ENCODE measurements at places on chromosomes 7 and 10. TPM values are rescaled to one million over a fixed set of nuclear protein-coding genes. Genes with fewer than 3 reads are reported as not detected.

SEMA4G gene
- 0.39 TPM for total RNA-seq

CDHR3 gene
- total RNA-seq = 0.45 TPM

GJD4 gene
- not detected for total RNA-seq

CALHM3 gene
- not detected for total RNA-seq

COL28A1 gene
- total RNA-seq = not detected

SPDYE2 gene
- total RNA-seq = not detected

FIS1 gene
- 74.8 TPM for total RNA-seq

SAMD9 gene
- 16.3 TPM for total RNA-seq

OR6B1 gene
- total RNA-seq = not detected

AMPH gene
- total RNA-seq = not detected

EPC1 gene
- 40.2 TPM for total RNA-seq

ASIC3 gene
- total RNA-seq = 7.6 TPM

CLDN3 gene
- not detected for total RNA-seq

USP54 gene
- 4.6 TPM for total RNA-seq

BCCIP gene
- total RNA-seq = 96.5 TPM

TCERG1L gene
- total RNA-seq = 0.45 TPM

GPR15LG gene
- not detected for total RNA-seq

CYP2C19 gene
- not detected for total RNA-seq

KCNK18 gene
- not detected for total RNA-seq

TMEM196 gene
- total RNA-seq = not detected

IDI1 gene
- 81.1 TPM for total RNA-seq

GPR158 gene
- not detected for total RNA-seq

OR13A1 gene
- total RNA-seq = not detected

ACTL6B gene
- not detected for total RNA-seq

HOXA4 gene
- 0.59 TPM for total RNA-seq

SIRT1 gene
- 39.8 TPM for total RNA-seq

RFC2 gene
- total RNA-seq = 84.5 TPM

AGK gene
- 30.4 TPM for total RNA-seq

MOGAT3 gene
- total RNA-seq = not detected

BBS9 gene
- total RNA-seq = 14.4 TPM

SLC29A4 gene
- total RNA-seq = 5.3 TPM

PDK4 gene
- not detected for total RNA-seq

HMX3 gene
- 0.20 TPM for total RNA-seq

CREB5 gene
- total RNA-seq = 0.72 TPM

NKX2-3 gene
- total RNA-seq = not detected

PCLO gene
- 0.02 TPM for total RNA-seq

NPTX2 gene
- total RNA-seq = not detected

GIMAP2 gene
- total RNA-seq = 56.5 TPM

GDF2 gene
- total RNA-seq = not detected

TMEM176B gene
- total RNA-seq = not detected

AKR1C4 gene
- total RNA-seq = not detected

ICA1 gene
- 0.46 TPM for total RNA-seq

UPK3BL1 gene
- 43.4 TPM for total RNA-seq

TEX47 gene
- not detected for total RNA-seq

ENTPD1 gene
- 2.1 TPM for total RNA-seq

TSPAN33 gene
- 4.2 TPM for total RNA-seq

MEIG1 gene
- 0.56 TPM for total RNA-seq

RAPGEF5 gene
- 0.53 TPM for total RNA-seq
